ENCODE measurements at places on chromosomes 1 and 21.

DNA sequence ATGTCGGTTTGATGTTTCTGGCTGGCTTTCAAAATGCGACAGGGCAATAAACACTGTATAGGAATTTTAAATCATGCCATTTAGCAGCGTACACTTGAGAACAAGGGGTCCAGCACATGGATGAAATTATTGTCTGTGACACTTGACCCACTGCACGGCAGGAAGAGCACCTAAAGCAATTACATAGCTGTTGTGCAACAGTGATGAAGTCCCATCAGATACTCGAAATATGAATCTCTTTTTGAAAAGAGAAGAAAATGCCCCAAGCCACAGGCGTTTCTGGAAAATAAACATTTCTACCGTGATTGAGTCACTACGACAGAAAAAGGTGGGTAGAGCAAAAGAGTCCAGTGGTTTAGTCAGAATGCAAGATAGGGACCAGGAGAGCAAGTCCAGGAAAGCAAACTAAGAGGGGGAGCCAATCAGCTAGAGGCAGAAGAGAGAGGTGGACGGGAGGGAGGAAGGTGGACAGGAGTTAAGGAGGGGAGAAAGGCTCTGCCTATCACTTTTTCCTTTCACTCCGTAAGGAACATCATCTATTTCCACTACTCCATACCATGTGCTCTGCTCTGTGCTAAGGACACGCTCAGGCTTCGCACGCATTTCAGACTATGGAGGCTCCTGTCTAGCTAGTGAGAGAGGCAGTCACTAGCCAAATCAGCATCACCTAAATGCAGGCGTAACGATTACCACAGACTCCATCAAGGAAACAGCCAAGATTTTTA, 6.4 kb downstream of the DSCAM start:
- no peak for DNase-seq

DNA sequence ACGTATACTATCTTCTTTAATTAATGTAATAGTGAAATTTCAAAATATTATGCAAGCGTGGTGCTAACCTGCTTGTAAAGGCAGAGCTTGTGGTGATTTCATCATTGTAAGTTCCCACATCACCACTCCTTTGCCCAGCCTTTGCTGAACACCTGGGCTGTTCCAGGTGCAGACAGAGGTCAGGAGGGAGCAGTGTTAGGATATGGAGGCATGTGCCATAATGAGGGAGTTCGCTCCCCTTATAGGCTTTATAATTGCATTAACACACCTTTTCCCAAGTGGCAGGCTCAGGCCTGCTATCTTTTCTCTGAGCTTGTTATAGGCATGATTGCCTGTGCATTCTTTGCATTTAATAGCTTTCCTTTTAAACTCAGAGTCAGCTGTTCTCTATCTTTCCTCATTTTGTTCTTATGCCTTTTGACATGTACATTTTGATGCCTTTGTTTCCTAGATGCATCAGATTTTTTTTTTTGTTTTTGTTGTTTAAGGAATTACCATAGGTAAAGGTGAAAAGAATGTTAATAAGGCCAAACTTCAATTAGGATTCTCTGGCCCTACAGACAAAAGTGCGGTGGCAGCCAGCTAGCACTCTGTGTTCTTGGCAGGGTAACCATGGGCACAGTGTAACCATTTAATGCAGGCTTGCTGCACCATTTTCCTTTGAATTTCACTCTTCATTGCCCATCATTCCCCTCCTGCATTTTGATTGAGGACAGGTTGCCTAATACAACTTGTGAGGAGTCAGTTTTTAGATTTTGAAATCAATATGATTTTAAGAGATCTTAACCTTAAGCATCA, 12.6 kb downstream of the NPL start:
- no peak for DNase-seq

DNA sequence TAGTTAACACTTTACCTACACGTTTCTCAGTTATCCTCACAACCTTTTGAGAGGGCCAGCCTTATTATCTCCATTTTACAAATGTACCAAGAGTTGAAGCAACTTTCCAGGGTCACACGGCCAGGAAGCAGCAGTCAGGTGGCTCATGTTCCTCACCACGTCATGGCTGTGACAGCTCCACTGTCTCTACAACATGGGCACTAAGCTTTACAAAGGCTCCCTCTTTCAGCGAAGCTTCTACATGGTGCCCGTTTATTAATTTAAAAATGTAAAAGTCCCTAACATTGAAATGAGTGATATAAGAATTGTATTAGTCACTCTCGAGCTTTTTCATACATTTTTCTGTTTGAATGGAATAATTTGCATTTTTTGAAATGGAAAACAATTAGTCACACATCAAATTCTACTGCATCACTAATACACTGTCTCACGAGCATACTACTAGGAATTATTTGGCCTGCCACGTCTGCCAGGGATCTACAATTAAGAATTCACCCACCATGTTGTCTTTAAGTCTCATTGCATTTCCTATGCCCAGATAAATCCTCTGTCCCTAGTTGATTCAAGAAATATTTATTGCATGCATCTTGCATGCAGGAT, 28.4 kb upstream of the LIN9 start:
- no peak for DNase-seq

DNA sequence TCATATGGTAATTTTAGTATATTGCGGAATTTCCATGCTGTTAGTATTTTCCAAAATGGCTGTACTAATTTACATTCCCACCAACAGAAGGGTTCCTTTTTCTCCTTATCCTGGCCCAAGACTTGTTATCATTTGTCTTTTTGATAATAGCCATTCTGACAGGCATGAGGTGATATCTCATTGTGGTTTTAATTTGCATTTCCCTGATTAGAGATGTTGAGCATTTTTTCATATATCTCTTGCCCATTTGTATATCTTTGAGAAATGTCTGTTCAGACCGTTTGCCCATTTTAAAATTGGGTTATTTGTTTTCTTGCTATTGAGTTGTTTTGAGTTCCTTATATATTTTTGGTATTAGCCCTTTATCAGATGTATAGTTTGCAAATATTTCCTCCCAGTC, 14.0 kb downstream of the CAPZA1 start:
- DNase-seq = no peak

DNA sequence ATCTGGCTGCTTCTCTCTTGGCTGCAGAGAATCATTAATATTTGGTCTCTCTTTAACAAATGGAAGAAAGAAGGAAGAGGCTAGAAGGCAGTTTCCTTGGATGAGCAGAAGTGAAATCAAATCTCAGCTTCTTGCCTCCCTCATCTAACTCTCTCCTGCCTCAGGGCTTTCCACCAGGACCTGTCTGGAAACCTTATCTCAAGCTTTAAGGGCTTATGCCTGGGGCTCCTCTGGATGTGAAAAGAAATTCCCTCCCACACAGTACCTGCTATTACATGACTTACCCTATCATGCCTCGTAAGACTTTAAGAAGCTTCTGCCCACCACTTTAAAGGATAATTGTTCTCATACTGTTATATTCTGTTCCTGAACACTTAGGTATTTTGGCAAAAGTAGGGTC, 8.9 kb downstream of the VTCN1 start:
- DNase-seq = no peak

- DNase-seq = no peak
Measured at GRCh38 chr1:154342836-154343472, 17.6 kb downstream of the ATP8B2 start.

DNA sequence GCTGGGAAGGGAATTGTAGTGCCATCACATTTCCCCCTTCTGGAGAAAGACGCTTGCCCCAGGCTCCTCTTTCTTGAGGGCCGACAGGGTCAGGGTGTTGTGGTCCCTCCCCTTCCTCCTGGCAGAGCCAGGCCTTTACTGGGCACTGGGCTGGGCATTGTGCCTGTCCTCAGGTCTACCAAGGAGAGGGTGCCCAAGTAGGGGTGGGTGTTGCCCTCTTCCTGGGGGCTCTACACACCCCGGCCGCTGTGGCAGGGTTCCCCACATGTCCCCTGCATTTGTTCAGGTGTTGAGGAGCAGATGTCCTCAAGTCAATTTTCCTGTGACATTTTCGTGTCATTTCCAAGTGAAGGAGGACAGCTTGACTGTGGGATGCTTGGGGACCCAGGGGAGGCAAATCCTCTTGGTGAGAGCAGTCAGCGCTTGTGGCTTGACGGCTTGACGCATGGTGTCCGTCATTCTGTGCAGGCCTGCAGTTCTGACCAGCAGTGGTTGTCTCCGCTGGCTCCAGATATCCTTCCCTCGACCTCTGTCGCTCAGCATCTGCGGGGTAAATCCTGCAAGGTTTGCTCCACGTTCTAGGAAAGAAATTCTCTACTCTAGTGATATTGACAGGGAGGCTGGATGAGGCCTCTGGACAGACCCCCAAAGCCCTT, 181.9 kb upstream of the VAMP3 start:
- DNase-seq = no peak

- DNase-seq = no peak
Measured at GRCh38 chr1:230109895-230110667, 43.0 kb downstream of the GALNT2 start.

DNA sequence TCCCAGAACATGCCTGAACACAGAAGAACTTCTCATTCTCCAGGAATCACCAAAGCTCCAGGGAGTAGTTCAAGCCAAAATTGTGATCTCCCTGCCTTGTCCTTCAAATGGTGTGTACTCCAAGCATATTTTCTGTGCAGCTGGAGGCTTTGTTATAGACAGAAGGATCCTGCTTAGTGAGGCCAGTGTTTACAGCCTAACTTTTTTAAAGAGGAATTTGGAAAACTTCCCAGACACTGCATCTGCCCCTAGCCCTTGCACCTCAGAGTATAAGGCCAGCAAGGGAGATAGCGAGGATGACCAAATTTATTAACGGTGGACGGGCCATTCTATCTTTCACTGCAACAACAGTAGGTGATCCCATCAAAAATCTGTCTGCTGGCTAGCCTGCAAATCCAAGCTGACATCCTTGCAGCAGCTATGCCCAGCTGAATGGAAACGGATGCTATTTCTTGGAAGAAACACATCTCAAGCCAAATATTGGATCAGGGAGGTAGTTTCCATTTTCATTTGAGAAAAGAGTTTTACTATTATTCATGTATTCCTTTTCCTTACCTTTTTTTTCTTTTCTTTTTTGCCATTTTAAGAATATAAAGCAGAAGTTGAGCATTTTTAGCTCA, 249.8 kb downstream of the USH2A start:
- DNase-seq = no peak

GRCh38 chr1:119040906-119041305, 52.8 kb upstream of the TBX15 start:
- peak; percentile 27 for DNase-seq

DNA sequence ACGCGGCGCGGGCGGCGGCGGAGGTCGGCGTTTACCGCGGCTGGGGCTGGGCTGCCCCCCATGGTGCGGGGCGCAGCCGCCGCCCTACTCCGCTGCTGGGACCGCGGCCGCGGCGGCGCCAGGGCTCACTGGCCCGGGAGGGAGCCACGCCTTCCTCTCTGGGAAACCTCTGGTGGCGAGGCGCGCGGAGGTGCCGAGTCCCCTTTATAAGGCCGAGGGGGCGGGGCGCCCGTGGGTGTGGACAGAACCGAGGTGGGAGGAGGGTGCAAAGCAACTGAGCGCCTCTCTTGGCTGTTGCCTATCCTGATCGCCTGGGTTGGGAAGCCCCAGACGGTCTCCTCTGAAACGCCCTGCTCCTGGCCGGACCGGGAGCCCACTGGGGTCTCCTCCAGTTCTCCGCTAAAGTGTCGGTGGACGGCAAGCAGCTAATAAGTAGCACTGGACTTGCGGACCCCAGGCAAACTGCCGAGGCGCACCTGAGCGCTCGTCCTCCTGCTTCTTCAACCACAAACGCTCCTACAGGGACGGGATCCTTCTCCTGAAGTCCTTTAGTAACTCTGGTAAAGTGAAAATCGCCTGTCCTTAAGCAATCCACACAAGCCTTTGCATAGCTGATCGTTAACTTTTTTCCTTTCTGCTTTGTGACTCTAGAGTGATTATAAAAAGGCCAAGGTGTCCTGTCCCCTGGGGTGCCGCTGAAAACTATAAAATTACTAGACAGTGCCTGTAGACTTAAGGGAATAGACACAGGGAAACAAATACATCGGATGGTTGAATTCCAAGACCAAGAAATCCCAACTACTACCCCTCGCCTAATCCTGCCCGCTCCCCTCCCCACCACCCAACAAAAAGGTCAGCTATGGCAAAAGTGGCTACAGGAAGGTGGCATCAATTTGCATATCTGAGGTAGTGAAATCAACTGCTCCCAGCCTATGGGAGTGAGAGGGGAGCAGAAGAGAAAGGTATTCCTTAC, at the start of gene PTGER3:
Gene PTGER3 (minus strand): TSS at position 182 of the 973 bp plus-strand sequence. CDS start 239 bp downstream, outside the sequence.
- peak; percentile 54 for DNase-seq

DNA sequence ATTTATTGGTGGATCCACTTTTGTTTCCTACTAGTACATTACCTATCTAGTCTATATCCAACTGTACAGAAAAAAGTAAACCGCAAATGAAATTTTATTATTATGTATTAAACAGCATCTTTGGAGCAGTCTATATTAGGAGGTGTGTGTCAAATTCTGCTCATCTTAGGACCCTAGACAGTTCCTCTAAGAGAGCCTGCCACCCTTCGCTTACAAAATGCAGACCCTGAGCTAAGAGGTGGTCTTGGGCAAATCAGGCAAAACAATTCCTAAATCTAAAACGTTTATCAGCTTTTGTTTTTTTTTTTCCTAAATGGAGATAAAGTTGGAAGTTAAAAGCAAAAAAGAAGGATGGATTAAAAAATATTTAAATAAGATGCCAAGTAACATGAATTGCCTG, 85.3 kb downstream of the PBX1 start:
- no peak for DNase-seq

- DNase-seq = no peak
Measured at GRCh38 chr1:220772846-220773245, 13.9 kb upstream of the MTARC1 start.

GRCh38 chr21:26112975-26113374, 57.6 kb downstream of the APP start:
- DNase-seq = no peak

DNA sequence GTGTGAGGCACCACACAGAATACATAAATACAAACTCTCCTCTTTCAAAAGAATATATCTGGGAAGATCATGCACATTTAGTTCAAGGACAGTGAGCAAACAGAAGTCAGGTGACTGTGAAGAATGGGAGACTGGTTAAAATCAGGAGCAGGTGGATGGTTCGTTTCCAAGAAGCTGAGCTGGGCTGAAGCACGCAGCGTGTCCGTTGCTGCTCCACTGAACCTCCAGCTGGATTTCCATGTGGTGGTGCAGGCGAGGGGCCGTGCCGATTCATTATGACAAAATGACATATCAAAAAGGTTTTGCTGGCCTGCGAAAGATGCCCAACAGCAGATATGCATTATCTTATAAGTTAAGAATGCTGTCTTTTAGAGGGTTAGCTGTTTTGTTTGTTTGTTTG, 66.0 kb downstream of the OLIG1 start:
- DNase-seq = no peak

- DNase-seq = peak; percentile 81
Measured at GRCh38 chr1:29513357-29513756, 277.0 kb downstream of the PTPRU start.

- peak; percentile 30 for DNase-seq
Measured at GRCh38 chr1:94154989-94155388, 34.0 kb upstream of the ABCA4 start.

GRCh38 chr1:76340056-76340455, 265.5 kb downstream of the ST6GALNAC3 start:
- DNase-seq = no peak

DNA sequence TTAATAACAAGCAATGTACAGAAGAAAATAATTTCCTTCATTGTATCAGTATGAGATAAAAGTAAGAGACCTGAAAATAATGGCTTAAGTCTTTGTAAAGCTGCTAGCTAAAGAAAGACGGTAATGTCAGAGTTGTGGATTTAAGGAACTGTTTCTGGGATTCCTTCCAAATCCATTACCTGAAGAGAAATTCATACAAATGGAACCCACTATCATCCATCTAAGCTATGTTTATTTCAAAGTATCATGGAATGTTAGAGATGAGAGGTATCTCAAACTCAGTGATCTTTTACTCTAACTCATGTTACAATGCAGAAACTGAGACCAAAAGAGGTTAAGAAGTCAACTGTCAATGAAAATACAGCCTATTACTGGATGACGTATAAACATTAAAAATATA, 197.7 kb downstream of the DENND1B start:
- DNase-seq = no peak

All from testis (tissue), 5 donors.